ENCODE measurements at places on chromosomes 2 and 18.

GRCh38 chr2:20398956-20399567, 47.8 kb upstream of the RHOB start:
- no peak for DNase-seq

DNA sequence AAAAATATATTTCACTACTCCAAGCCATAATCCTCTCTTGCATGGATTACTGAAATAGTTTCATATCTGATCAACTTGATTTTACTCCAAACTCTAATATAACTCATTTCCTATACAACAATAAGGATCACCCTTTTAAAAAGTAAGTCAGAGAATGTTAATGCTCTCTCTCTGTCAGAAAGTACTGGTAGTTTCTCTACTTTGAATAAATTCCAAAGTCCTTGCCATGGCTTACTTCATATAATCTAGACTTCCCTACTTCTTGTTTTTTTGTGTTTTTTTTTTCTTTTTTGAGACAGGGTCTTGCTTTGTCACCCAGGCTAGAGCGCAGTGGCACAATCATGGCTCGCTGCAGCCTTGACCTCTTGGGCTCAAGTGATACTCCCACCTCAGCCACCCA, 36.2 kb downstream of the MAP3K2 start:
- no peak for DNase-seq

DNA sequence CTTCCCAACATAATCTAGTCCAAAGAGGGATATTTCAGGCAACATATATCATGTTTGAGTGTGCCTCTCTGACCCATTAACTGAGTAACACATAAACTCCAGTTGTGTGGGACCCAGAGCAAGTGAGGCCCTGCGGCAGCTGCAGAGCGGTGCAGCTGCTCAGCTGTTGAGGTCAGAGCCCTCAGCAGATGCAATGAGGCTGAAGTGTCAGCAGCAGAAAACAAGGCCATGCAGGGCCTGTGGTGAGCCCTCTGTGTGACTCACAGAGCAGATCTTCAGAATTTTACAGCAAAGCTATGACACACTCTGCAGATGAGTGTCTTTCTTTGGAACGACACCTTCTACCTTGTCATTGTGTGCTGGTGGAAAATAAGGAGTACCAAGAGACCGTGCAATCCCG, 168.5 kb downstream of the CBLN2 start:
- no peak for DNase-seq

- no peak for DNase-seq
Measured at GRCh38 chr2:3727397-3728045, 24.1 kb downstream of the DCDC2C start.

- no peak for DNase-seq
Measured at GRCh38 chr2:207819839-207820784, 50.4 kb upstream of the FZD5 start.

DNA sequence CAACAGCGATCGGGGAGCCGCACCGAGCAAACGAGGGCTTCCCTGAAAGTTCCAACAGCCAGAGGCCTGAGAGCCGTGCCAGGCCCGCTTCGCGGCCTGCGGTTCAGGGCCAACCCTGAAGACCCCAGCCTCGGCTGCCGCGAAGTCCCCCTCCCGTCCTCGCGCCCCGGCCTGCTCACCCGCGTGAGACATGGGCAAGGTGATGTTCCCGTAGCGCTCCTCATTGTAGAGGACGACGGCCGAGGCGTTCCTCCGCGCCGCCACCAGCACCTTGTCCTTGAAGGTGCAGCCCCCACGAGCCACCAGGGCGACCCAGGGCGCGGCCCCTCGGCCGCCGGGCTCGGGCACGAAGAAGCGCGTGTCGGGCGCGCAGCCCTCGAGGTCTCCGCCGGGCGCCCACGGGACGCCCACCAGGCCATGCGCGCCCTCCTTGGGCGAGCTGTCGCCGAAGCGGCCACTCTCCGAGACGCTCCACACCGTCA, 510 bp downstream of the RNF149 start:
- no peak for DNase-seq

DNA sequence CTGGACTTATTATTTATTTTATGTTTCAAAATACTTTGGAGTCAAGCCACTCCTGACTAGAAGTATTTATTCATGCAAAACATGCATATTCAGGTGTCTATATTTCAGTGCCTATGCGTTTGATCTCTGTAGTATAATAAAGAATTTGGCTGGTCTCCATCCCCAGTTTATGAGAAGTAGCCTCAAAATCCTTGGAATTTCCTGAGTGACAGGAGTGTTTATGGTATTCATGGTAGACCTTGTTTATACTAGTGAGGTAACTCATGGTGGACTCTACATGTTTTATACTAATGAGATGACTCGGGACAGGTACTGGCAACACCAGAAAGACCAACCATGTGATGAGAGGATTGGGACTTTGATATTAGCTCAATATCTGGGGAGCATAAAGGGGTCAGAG, 43.9 kb upstream of the CSRNP3 start:
- no peak for DNase-seq

GRCh38 chr2:230865766-230866755, 1.3 kb downstream of the ITM2C start:
- DNase-seq = no peak

DNA sequence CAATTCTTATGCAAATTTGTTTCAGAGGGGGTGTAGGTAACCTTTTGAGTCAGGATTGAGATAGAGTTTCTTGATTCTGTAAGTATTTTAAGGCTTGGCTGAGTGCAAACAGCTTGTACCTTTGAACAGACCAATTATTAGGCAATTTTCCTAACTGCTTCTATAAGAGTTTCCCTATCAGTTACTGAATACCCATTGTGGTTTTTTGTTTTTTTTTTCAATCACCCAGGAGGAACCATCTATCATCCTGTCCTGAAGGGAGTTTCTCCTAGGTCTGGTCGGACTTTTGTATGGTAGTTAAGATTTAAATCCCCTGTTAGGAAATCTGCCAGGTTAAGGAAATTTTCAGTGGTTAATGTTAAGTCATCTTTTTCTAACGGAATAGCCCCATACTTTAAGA, 319.4 kb upstream of the SLC39A10 start:
- DNase-seq = no peak

GRCh38 chr2:6915399-6915798, 1.8 kb upstream of the RNF144A start:
- no peak for DNase-seq

DNA sequence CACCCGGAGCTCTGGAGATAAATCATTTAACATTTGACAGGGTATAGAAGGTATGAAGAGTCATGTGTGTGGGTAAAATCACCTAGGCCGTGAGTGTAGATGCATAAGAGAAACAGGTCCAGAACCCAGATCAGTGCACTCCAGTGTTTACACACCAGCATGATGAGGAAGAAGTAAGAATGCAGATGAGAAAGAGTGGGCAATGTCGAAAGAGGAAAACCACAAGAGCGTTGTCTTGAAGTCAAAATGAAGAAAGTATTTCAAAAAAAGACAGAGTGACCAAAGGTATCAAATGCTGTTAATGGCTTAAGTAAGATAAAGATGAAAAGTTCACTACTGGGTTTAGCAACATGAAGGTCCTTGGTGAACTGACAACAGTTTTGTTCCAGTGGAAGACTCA, 32.0 kb upstream of the PLB1 start:
- no peak for DNase-seq

DNA sequence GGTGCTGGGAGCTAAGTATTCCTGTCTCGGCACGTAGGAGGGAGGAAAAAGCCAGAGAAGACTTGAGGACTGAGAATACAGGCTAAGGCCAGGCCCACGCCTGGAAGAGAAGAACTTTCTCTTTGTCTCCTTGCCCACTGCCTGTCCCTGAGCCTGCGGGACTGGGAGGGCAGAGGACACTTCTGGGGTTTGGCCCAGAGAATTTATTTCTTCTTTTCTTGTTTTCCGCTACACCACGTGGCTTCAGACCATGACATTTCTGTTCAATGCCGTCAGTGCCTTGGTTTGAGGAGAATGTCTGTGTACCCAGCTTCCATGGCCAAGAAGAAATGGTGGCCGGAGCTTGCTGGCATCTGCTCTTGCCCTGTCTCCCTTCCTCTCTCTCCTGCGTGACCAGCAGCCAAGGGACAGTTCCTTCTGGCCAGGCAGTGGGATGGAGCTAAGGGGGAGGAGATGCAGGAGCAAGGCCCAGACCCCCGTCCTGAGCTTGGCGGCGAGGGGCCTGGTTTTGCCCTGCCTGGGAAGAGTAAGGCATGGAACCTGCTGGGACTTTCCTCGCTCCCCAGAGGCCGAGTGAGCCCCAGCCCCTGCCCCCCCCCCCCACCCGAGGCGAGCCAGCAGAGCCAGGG, 140.3 kb downstream of the KLHL29 start:
- no peak for DNase-seq

DNA sequence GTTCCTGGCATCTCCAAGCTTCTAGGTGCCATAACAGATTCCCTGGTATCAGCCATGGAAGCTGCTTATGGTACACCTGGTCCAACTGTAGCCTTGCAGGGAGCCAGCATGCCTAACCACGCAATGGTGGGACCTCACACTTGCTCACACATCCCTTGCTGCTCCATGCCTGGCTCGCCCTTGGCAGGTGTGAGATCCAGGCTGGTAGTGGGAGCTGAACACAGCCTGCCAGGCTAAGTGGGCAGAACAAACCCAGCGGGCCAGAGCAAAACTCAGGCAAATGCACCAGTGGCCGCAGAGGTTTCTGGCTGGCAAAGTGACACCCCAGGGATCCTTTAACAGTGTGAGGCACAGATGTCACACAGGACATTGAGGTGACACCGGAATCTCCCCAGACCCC, 185.8 kb downstream of the NDUFA10 start:
- DNase-seq = no peak

GRCh38 chr18:76805221-76805620, 17.1 kb upstream of the ZNF236 start:
- no peak for DNase-seq

GRCh38 chr2:47028846-47029560, 113.4 kb upstream of the MCFD2 start:
- DNase-seq = no peak

- no peak for DNase-seq
Measured at GRCh38 chr2:100212850-100213249, 70.5 kb upstream of the AFF3 start.

GRCh38 chr2:142840436-142840835, 37.0 kb upstream of the KYNU start:
- DNase-seq = no peak

GRCh38 chr2:108824316-108825070, 37.9 kb downstream of the CCDC138 start:
- no peak for DNase-seq

GRCh38 chr2:68750592-68751396, 16.2 kb downstream of the ARHGAP25 start:
- no peak for DNase-seq

GRCh38 chr2:222424276-222424728, at the start of gene SGPP2:
Gene SGPP2 (plus strand): TSS chr2:222424543. CDS start chr2:222424603, 60 bp downstream.
- DNase-seq = no peak
